Activated CD8-positive, alpha-beta memory T cell treated with anti-CD3 and anti-CD28 coated beads, Interleukin-2, amount 50 U/mL, for 48 hours (primary cell): ENCODE measurements at places on chromosomes 2 and 18.

GRCh38 chr2:179951680-179952079, 55.4 kb downstream of the CWC22 start:
- DNase-seq, result no peak

DNA sequence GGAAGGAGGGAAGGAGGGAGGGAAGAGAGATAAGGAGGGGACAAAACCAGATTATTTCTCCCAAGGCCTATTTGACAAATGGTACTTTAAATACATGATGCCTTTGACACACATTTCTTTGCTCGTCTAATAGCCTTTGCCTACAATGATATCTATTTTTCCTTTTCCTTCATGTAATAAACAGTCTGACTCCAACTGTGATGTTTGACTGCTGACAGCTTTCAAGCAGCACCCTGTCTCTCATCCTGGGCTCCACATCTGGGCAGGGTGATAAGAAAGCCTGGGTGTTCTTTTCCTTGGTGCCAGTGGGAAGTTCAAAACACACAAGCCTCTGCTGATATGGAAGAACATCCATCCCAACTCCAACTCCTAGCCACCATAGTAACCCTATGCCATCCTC, 1277.7 kb upstream of the NXPH2 start:
- no peak for DNase-seq

GRCh38 chr2:29063056-29063455, 11.3 kb downstream of the PCARE start:
- no peak for DNase-seq

GRCh38 chr2:234494361-234495250, 2.3 kb downstream of the ARL4C start:
- no peak for DNase-seq

GRCh38 chr2:214652473-214652872, 157.0 kb downstream of the BARD1 start:
- no peak for DNase-seq

DNA sequence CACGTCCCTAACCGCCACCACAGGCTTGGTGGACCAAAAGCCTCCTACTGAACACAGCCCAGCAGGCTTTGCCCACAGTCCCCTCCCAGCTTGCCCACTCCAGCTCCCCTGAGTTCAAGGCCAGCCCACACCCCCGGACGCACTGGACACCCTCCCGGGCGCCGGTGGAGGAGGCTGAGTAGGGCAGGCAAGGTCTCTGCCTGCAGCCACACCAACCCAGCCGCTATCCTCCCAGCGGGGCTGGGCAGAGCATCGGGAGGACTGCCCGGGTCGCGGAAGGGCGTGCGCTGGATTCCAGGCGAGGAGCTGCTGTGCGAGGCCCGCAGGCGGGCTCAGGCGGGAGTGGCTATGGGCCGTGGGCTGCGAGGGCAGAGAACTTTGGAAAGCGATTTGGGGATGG, 49.5 kb downstream of the PLEKHB2 start:
- no peak for DNase-seq

GRCh38 chr2:29744976-29745375, 176.4 kb downstream of the ALK start:
- no peak for DNase-seq

DNA sequence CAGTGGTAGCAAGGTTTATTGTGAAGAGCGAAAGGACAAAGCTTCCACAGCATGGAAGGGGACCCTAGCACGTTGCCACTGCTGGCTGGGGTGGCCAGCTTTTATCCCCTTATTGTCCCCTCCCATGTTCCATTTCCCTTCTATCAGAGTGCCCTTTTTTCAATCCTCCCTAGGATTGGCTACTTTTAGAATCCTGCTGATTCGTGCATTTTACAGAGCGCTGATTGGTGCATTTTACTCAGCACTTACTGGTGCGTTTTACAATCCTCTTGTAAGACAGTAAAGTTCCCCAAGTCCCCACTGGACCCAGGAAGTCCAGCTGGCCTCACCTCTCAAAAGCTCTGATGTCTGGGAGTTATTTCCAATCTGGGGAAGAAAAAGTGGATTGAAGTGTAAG, 90.1 kb downstream of the CD8B2 start:
- DNase-seq, result no peak

- DNase-seq, result no peak
These were observed 281.1 kb upstream of the COL3A1 start for GRCh38 chr2:188693111-188693510.

- DNase-seq, result no peak
These were observed 137.1 kb downstream of the VWC2L start for GRCh38 chr2:214547931-214548330.

GRCh38 chr2:37631292-37631691, 40.1 kb downstream of the CDC42EP3 start:
- DNase-seq, result no peak

GRCh38 chr2:11658208-11659114, 11.5 kb downstream of the NTSR2 start:
- DNase-seq, result no peak

GRCh38 chr2:153096272-153096671, 377.9 kb downstream of the ARL6IP6 start:
- no peak for DNase-seq

- DNase-seq, result no peak
These were observed 226.6 kb downstream of the OSR1 start for GRCh38 chr2:19131871-19132270.

DNA sequence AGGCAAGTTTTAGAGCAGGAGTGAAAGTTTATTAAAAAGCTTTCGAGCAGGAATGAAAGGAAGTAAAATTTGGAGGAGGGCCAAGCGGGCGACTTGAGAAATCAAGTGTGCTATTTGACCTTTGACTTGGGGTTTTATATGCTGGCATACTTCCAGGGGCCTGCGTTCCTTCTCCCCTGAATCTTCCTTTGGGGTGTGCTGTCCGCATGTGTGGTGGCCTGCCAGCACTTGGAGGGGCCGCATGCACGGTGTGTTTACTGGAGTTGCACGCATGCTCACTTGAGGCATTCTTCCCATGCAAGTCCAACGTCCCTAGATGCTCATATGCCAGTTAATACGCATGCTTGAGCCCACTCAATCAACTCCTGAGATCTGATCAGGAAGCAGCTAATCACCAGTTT, 78.3 kb upstream of the MAP4K4 start:
- DNase-seq, result no peak

GRCh38 chr18:3367491-3368091, 82.4 kb upstream of the TGIF1 start:
- no peak for DNase-seq

GRCh38 chr2:222861411-222862105, 722 bp downstream of the ACSL3 start:
- DNase-seq, result peak; percentile 70

- DNase-seq, result no peak
These were observed 3.5 kb downstream of the RHOB start for GRCh38 chr2:20450201-20450999.

- no peak for DNase-seq
These were observed 228.7 kb downstream of the PIK3C3 start for GRCh38 chr18:42183746-42184145.

DNA sequence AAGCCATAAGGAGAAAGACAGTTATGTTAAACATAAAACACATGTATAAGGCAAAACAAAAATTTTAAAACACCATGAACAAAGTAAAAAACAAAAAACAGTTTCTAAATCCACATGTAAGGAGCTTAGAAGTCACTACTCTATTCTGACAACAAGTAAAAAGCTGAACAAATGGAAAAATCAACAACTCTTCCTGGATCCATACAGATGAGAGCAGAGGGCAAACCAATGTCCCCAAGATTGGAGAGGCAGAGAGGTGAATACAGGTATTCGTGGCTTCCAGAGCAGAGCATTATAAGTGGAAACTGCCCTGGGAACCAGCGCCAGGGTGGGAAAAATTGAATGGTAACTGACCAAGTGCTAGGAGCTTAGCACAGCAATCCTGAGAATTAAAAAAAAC, 93.5 kb downstream of the SPIRE1 start:
- no peak for DNase-seq
